Stimulated activated CD4-positive, alpha-beta T cell treated with anti-CD3 and anti-CD28 coated beads, Interleukin-1b, Interleukin-23, amount 100 ng/mL, for 24 hours (primary cell): ENCODE measurements at places on chromosomes 16 and 17.

- no peak for DNase-seq
Observed at GRCh38 chr17:10754109-10754508, 24.3 kb upstream of the TMEM220 start.

- DNase-seq, result no peak
Observed at GRCh38 chr17:74224959-74225725, 11.8 kb downstream of the TTYH2 start.

DNA sequence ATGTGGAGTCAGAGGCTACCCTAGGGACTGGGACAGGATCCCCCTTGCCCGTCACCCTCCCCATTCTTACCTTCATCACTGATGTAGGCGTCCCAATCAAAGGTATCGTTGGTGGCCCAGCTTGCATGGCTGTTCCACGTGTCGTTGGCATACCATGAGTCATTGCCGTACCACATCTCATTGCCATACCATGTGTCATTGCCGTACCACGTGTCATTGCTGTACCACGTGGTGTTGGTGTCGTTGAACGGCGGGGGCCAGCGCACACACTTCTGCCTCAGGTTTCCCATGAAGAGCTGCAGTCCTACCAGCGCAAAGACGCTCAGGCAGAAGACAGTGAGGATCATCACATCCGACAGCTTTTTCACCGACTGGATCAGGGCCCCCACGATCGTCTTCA is 4.8 kb downstream of the SCN4A start:
- DNase-seq, result no peak

GRCh38 chr17:46053911-46054534 is 55.0 kb downstream of the STH start:
- DNase-seq, result no peak

GRCh38 chr16:9372934-9373890 is 281.8 kb downstream of the HAPSTR1 start:
- DNase-seq, result no peak

- DNase-seq, result no peak
Observed at GRCh38 chr16:84790301-84790700, 29.5 kb upstream of the CRISPLD2 start.

- DNase-seq, result no peak
Observed at GRCh38 chr17:57892820-57893595, 43.2 kb upstream of the MRPS23 start.

GRCh38 chr17:55134486-55135157 is 130.1 kb upstream of the HLF start:
- DNase-seq, result no peak

- DNase-seq, result no peak
Observed at GRCh38 chr17:1019451-1019850, 22.5 kb downstream of the TIMM22 start.

DNA sequence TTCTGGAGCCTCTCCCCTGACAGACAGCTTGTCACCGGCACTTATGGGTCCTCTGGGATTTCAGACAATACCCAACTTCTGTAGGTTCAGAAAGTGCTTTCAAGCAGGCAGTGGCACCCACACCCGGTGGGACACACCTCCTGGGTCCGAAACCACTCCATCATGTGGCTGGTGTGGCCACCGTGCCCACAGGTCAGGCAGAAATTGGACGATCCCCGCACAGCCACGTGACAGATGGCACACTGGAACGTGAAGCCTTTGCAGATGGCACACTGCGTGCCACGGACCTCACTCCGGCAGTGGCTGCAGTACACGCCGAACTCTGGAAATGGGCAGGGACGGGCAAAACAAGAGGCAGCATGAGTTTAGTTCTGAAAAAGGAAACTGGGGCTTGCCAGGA is 99.5 kb upstream of the FA2H start:
- no peak for DNase-seq

DNA sequence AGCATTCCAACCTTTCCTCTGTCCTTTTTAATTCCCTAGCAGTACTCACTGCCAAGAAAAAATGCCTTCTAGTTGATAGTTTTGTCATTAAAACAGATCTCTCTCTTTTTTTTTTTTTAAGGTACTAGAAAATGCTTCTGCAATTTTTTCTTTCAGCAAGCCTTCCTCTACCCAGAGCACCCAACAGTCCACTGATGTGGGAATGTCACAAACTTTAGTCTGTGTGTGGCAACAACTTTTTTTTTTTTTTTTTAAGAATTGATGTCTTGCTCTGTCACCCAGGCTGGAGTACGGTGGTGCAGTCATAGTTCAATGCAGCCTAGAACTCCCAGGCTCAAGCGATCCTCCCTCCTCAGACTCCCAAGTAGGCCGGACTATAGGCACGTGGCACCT is 34.7 kb downstream of the CDRT15 start:
- DNase-seq, result no peak

DNA sequence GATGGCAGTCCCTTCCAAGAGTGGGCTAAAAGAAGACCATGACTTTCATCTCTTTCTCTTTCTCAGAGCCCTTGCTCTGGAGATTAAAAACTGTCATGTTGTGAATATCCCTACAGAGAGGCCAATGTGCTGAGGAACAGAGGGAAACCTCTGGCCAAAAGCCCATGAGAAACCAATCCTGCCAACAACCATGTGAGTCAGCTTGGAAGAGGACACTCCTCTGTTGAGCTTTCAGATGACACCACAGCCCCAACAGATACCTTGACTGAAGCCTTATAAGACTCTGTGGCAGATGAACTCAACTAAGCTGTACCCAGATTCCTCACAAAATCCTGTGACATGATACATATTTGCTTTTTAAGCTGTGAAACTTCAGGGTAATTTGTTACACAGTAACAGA is 19.6 kb downstream of the CPPED1 start:
- DNase-seq, result no peak

GRCh38 chr16:13483121-13483520 is 436.8 kb upstream of the ERCC4 start:
- no peak for DNase-seq

GRCh38 chr17:73156887-73157520 is 7.8 kb upstream of the SSTR2 start:
- DNase-seq, result no peak

DNA sequence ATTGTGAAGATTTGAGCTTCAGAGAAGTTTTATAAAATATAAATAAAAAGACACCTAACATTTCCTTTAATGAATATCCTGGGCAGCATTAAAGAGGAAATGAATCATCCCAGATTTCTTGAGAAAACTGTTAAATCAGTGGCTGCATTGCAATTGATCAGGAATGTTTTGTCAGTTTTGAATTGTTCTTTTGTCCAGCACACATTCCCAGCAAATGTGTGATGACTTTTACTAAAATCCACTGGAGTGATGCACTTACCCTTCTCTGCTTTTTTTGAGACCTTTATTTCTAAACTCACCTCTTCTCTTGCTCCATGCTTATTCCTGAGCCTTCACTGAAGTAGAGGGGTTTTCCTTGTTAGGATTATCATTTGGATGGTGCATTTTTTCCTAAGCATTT is 1307.2 kb downstream of the CDH8 start:
- no peak for DNase-seq

- no peak for DNase-seq
Observed at GRCh38 chr17:48378238-48378637, 51.8 kb downstream of the SKAP1 start.

- DNase-seq, result no peak
Observed at GRCh38 chr17:48642059-48642842, 16.1 kb upstream of the HOXB9 start.

DNA sequence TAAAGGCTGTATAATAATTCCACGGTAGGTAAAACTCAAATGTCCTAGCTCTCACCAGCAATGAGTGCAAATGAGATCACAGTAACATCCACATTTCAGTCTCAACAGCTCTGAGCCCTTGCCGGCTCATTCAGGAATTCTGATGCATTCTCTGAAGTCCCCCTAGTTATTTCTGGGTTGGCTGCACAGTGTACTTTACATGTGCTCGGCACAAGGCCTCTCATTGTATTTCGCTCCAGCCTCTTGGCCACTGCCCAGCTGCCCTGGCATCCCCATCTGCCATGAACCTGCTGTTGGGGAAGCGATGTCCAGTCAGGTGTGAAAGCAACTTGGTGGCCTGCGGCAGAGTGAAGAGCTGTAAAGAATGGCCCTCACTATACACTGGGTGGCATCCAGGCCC is 14.3 kb downstream of the PRCD start:
- no peak for DNase-seq

DNA sequence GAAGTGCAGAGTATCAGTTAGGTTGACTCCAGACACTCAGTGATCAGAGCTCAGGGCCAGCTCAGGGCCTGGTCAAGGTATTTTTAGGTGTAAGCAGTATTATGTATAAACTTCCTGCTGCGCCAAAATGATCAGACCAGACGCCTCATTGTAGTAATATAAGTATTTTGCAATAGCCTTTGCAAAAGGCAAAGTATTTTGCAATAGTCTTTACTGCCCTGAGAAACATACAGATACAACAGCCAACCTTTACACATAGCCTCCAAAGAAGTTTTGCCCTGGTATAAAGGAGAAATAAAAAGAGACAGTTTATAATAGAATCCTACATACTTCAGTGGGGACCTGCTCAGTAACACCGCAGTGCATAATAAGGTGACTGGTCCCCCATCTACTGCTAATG is 333.0 kb upstream of the EEF2KMT start:
- DNase-seq, result no peak
